Skeletal muscle cell (primary cell): ENCODE measurements at places on chromosomes 11 and 22.
A peak's percentile ranks its signal among the peaks of the same experiment; 100 is the strongest.

DNA sequence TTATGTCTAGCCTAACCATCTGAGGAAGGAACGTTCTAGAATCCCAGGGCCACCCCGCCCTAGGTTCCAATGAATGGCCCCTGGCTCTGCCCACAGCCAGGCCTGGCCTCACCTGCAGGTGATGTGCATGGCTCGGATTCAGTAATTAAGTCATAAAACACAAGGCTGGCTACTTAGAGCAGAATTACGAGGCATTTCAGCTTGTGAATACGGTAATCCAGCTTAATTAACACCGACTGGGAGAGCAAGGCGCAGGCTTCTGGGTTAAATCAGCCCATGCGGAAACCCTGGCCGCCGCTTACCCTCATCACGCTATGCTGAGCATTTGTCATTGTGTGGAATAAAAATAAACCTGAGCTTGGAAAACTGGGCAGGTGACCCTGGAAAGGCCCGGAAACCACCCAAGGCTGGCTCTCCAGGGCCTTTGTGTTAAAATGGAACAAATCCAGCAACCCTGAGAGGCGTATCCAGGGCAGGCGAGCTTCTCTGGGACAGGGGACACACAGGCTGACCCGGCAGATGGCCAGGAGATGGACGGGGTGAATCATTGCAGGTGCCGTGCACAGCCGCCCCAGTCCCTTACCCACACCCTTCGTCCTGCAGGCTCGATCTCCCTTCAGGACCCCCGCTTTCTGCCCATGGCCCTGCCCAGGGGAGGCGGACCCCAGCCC lies 220.2 kb downstream of the CTTN start:
- DNase-seq = no peak

GRCh38 chr11:86140334-86140990 lies 71.6 kb upstream of the PICALM start:
- DNase-seq = no peak

- no peak for DNase-seq
Measured at GRCh38 chr11:14133381-14133780, 170.9 kb downstream of the SPON1 start.

GRCh38 chr11:31805629-31806185 lies 5.4 kb downstream of the PAX6 start:
- DNase-seq = no peak

DNA sequence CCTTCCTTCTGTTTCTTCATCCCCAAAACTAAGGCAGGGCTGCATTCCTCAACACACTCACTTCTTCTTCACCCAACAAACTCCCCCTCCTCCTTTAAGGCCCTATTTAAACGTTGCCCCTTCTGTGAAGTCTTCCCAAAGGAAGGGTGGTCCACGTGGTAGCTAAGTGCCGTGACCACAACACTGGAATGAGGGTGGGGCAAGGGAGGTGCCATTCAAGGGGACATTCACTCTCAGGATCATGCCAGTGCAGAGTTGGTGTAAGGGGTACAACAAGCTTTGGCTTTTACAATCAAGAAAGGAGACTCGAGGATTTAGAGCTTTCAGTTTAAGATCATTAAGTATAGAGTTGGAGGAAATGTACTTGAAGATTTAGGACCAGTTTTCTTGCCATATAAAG lies 8.0 kb upstream of the MS4A10 start:
- DNase-seq = no peak

DNA sequence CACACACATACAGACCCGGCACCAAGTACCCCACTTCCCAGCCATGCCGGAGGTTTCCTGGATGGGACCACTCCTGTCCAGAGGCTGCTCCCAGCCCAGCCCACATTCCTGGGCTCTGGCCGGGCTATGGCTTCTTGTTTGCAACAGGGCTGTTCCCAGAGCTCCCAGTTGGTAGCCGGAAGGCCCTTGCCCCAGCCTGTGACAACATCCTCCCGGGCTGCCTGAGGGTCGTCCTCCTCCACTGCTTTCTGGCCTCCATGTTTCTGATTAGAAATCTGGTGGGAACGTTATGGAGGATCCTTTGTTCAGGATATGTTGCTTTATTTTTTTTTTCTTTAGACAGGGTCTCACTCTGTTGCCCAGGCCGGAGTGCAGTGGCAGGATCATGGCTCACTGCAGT lies 952 bp upstream of the CYP2D6 start:
- DNase-seq = no peak

GRCh38 chr11:45094958-45095690 lies 51.3 kb upstream of the PRDM11 start:
- no peak for DNase-seq

DNA sequence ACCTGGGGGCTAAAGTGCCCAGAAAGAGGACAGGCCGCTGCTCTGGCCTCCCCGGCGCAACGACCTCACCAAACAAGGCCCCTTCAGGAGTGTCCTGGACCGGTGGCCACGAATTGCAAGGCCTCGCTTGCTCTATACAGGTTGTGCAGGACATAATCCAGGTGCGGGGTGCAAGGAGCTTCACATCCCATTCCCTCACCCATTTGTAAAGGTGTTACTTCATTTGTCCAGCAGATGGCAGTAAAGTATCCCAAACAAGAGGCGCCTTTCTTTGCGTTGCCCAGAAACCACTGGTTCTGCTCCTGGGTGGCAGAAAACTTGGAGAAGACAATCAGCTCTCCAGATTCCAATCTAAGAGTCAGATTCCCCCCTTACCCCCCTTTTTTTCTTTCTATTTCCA lies 35.9 kb upstream of the PRDM11 start:
- no peak for DNase-seq

DNA sequence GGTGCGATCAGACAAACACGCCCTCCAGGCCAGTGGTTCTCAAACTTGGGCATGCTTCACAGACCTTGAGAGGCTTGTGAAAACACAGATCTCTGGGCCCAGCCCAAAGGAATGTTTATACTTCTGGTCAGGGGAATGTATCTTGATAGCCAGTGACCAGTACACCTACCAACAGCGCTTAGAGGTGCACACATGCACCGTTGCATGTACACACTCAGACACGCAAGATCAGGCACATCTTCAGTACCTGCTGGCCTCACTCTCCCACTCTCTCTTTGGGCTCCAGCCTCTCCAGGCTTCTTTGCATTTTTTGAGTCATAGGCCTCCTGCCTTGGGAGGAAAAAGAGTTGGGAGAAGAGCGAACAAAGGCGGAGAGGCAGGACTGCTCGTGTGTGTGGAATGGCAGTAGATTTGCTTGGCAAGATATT lies 11.7 kb upstream of the FXYD6 start:
- DNase-seq = no peak

DNA sequence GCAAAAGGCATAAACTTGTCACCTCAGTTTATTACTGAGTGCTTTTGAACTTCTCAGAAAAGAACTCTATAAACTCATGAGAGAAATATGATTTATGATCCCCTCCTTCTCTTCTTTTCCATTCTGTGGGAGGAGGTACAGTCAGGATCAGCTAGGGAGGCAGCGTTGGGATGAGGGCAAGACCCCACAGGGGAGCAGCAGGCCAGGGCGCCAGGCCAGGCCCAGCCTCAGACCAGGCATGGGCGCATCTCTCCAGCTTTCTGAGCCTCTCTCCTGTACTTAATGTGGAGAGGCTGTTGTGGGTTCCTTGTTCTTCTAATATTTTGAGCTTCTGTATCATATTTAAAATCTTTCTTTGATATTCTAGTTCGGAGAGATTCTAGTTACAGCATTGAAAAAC lies 71.7 kb downstream of the C22orf31 start:
- DNase-seq = no peak

GRCh38 chr11:28739489-28740280 lies 631.5 kb downstream of the METTL15 start:
- no peak for DNase-seq

GRCh38 chr11:76824083-76824939 lies 36.4 kb upstream of the ACER3 start:
- no peak for DNase-seq

DNA sequence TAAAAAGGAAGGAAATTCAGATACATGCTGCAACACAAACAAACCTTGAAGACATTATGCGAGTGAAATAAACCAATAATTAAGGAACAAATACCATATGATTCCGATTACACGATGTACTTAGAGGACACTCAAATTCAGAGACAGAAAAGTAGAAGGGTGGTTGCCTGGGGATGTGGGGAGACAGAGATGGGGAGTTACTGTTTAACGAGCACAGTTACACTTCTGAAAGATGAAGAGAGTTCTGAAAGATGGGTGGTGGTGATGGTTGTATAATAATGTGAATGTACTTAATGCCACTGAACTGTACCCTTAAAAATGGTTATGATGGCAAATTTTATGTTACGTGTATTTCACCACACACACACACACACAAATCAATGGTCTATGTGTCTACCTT lies 14.7 kb downstream of the ZBTB44 start:
- no peak for DNase-seq

- no peak for DNase-seq
Measured at GRCh38 chr11:79439410-79439885, 1.4 kb downstream of the TENM4 start.

GRCh38 chr11:44315947-44316658 lies 6.2 kb upstream of the ALX4 start:
- no peak for DNase-seq

- no peak for DNase-seq
Measured at GRCh38 chr11:3030289-3031070, 26.7 kb downstream of the CARS1 start.

- DNase-seq = no peak
Measured at GRCh38 chr11:102117472-102118113, 7.3 kb downstream of the YAP1 start.

GRCh38 chr11:102489186-102490145 lies 36.9 kb upstream of the TMEM123 start:
- no peak for DNase-seq

DNA sequence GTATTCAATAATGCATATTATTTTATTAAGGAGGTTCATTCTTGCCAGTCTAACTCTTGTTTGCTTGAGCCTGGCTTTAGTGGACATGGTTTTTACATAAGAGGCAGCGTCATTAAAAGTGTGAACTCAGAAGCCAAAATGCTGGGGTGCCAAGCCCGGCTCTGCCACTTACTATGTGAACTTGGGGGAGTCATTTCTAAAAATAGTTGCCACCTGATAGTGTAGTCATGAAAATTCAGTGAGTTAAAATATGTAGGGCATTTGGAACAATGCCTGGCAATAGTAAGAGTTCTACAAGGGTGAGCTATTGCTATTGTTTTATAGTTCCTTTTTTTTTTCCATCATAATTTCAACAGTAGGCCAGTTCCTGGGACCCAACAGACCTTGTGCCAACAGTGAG lies 49.9 kb downstream of the TENM4 start:
- no peak for DNase-seq

GRCh38 chr11:44814881-44815592 lies 88.3 kb downstream of the TSPAN18 start:
- peak; percentile 21 for DNase-seq

DNA sequence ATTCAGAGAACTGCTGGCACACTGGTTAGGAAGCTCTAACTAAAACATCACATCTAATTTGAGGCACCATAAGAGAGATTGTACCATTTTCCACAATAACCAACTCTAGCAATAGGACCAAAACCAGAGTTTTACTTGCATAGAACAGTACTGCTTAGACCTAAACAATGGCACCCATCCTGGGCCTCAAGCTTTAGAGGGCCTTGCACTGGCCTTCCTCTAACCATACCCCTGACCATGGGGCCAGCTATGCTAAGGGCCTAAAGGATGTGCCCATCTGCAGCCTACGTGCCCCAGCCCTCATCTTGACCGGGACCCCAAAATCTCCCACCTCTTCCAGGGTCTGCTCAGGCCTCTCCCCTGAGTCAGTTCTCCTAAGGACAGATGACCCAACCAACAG lies 74.4 kb upstream of the ARHGAP32 start:
- no peak for DNase-seq

- DNase-seq = no peak
Measured at GRCh38 chr11:120511116-120511819, at the start of gene GRIK4. GRIK4 (plus strand) TSS chr11:120511748; CDS start chr11:120660319, 148,571 bp downstream.

DNA sequence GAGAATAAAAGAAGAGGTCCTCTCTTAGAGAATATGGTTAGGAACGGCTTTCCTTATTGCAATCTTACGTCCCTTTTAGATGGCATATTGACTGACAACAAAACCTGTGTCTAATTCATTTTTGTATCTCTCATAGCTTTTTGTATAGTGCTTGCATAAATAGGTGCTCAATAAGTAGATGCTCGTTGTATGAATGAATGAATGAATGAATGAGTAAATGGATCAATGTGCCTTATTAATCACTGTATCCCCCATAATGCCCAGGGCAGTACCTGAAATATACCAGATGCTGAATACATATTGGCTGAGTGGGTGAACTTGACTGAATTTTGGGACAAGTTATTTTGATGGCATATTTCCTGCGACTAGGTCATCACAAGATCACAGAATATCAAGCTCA lies 97.9 kb downstream of the SERGEF start:
- no peak for DNase-seq

- no peak for DNase-seq
Measured at GRCh38 chr11:133925756-133926155, 31.0 kb downstream of the IGSF9B start.

GRCh38 chr11:74185695-74186094 lies 14.6 kb downstream of the PPME1 start:
- DNase-seq = no peak
